ENCODE measurements at places on chromosomes 12 and 14.

GRCh38 chr14:86652526-86652925 lies 1122.6 kb downstream of the FLRT2 start:
- no peak for DNase-seq

- DNase-seq = no peak
Observed at GRCh38 chr14:61184112-61184511, 97.0 kb downstream of the TMEM30B start.

- no peak for DNase-seq
Observed at GRCh38 chr12:43806737-43807072, 588 bp upstream of the TWF1 start.

DNA sequence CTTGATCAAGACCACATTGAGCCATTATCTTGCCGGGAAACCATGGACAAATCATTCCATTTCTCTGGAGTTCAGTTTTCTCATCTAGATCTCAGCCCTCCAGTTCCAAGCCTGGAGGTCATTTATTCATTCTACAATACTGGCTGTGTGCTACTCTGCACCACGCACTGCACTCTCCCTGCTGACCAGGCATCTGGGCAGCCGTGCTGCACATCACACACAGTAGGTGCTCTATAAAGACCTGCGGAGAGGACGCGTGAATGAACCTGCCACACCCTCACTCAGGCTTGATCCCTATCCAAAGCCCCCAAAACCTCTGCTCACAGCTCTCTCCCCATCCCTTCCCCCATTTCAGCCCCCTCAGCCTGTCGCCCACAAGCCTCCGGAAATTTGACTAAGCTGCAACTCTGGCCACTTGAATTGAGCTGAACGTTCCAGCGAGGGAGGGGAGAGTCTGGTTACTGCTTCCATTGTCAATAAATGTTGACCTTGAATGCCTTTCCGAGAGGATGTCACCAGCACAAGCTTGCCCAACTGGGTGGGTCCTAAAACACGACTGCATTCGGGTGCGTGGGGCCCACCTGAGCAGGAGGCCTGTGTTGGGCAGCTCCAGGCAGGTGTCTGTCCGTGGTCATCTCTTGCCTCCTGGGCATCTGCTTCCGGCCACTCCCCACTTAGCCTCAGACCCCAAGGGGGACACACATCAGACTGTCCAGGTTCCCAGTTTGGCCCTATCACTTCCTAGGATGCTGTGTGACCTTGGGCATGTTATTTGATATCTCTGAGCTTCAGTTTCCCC lies 17.8 kb downstream of the FAIM2 start:
- no peak for DNase-seq

GRCh38 chr12:129854591-129854990 lies 49.2 kb downstream of the TMEM132D start:
- no peak for DNase-seq

DNA sequence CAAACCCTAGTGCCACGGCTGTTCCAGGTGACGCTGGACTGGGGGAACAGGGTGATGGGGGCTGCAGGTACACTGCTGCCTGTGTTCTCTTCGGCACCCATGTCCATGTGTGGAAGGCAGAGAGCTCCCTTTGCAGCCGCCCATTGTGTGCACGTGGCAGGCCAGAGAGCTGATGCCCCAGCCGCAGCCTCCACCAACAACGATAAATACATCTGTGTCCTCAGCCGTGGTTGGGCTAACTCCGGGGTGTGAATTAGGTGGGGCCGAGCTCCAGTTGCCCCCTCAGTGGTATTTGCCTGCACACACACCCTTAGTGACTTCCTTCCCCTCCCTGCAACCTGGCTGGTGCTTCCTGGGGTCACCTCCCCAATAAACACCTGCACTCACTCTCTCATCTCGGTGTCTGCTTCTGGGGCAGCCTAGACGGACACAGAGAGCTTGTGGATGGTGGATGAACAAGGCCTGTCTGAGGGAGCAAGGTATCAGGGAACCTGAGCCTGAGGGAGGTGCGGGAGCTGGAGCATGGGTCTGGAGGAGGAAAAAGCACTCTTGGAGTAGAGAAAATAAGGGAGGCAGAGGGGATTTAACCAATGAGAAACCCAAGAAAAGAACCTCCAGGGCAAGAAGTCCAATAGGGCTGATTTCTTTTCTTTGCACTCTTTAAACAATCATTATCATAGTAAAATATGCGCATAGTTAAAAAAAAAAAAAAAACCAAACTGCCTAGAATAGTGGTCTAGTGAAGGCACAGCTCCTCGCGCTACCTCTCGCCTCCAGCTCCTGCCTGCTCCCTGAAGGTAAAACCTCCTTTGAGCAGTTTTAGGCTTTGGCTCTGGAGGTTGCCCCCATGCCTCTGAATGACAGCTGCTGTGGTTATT lies 112.6 kb downstream of the ZNF664 start:
- DNase-seq = no peak

GRCh38 chr14:32762886-32763285 lies 175.8 kb upstream of the NPAS3 start:
- DNase-seq = no peak

GRCh38 chr14:103871596-103872480 lies 24.5 kb upstream of the PPP1R13B start:
- peak; percentile 65 for DNase-seq

- no peak for DNase-seq
Observed at GRCh38 chr12:22287776-22288621, 46.5 kb downstream of the ST8SIA1 start.

DNA sequence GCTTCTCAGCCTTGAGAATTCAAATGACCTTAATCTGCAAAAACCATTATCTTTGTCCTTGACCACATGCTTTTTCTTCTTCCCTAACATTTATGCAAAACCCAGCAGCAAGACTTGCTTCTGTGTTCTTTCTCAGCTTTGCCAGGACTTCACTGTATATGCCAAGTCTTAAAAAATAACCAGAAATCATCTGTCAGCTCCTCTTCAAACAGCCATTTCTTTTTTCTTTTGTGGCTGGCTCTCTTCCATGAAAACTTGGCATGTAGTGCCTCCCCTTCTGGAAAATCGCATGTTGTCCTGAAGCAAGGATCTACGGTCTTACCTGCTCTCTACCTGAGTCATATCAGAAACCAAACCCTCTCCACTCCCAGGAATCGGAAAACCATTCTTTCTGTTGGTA lies 364.9 kb downstream of the RPS29 start:
- no peak for DNase-seq

DNA sequence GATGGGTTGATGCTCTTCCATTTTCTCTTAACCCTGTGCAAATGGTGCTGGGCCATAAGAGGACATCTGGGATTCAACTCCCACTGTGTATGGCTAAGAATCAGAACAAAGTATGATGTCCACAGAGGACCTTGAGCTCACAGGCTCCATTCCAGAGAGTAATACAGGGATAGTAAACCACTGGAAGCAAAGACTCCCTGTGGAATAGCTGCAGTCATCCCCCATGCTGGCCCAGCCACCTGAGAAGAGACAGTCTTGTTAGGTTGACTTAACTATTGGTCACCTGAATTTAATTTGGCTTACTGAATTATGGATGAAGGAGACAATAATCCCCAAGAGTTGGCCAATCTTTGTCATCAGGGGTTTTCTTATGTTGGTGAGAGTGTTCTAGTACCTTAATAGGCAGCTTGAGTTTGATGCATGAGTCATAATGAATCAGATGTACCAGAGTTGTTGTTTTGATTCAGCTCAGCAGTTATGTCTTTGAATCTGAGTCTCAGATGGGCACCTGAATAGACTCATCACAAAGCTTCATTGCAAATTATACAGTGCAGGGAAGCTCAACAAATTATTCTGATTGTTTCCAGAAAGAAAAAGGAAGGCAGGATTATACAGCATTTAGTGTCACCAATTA lies 122.7 kb downstream of the SSPN start:
- no peak for DNase-seq

DNA sequence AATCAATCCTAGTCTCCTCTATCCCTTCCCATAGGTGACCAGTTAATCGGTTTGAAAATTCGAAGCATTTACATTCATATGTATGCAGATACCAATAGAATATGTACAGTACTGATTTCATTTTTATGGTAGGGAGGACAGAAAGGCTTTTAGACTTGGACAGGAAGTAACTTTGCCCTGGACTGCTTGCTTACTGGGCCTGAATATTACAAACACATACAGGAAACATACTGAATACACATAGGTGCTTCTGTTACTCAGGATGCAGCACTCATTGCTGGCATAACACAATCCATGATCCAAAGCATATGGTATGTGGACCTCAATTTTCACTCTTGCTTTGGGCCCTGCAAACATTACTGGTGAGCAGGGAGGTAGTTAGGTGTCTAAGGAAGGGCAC lies 71.1 kb downstream of the CATSPERB start:
- no peak for DNase-seq

DNA sequence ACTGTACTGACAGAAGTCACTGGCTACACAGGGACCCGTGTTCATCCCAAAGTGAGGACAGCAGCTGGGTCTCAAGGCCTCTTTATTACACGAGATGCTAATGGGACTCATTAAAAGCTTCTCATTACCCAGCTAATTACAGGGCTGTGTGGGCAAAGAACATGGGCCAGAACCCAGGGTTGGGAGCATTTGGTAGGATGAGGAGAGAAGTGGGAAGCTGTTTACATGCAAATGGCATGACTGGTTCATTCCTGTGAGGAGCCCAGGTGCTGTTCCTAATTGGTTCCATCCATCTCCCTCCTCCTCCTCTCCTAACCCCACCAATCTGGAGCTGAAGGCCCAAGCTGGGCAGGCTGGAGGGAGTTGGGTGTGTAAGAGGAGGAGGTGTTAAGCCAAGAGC lies 8.9 kb upstream of the TAC3 start:
- no peak for DNase-seq

DNA sequence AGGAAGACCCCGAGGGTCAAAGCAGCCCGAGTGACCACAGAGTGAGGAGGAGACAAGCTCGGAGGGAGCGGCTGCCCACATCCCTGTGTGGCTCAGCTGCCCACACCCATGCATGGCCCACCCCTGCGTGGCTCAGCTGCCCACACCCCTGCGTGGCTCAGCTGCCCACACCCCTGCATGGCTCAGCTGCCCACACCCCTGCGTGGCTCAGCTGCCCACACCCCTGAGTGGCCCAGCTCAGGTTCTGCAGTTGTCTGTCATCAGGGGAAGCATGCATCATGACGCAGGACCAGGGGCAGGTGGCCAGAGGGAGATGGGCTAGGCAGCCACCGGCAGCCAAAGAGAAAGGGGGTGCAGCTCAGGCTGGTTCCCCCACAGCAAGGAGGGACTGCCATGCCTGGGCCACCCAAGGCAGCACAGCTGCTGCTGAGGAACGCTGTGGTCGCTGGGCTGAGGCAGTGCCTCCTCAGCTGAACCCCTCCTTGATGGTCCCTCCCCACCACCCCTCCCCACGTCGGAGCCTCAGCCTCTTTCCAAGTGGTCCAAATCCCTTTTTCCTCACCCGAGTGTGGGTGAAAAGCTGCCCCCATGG lies 33.3 kb upstream of the NUDT14 start:
- DNase-seq = no peak

DNA sequence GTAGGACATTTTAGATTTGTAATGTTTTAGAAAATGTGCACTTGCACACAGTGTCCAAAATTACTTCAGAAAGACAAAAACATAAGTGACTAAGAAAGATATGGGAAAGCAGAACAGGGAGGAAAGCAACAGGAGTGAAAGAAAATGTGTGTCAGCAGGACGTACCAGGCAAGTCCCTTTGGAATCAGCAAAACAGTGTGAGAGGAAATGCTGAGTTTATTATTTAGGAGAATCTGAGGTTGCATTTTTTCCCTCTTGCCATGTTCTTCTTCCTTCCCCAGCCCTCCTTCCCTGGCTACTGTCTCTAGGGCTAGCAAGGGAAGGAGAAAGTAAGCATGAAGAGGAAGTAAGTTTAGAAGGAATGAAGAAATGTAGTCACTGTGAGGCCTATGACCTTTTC lies 67.7 kb upstream of the CD163 start:
- DNase-seq = no peak

DNA sequence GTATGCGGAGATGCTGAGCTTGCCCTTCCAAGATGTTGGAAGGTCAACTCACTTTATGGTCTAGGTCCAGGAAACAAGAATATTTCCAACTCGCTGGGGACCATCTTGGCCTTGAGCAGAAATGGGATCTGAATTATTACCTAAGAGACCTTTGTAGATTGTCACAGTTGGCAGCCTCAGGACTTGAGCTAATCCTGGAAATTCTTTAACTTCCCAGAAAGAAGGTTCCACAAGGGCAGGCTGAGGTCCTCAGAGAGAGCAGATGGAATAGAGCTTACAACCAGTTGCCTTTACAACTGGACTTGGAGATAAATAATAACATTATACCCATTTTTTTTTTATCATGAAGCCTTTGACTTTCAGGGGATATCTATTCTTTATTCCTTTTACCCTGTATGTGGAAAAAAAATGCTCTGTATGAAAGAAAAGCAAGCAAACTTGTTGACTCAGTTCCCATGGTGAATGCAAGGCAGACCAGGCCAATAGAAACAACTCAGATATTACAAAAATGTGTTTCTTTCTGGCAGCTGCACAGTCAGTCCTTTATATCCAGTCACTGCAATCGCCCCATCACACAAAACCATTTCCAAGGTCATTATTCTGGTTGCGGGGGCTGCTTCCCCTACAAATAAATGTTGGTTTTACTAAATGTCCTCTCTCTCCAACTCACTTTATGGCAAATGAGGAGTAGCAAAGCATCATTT lies 401.4 kb downstream of the ZFP36L1 start:
- no peak for DNase-seq

DNA sequence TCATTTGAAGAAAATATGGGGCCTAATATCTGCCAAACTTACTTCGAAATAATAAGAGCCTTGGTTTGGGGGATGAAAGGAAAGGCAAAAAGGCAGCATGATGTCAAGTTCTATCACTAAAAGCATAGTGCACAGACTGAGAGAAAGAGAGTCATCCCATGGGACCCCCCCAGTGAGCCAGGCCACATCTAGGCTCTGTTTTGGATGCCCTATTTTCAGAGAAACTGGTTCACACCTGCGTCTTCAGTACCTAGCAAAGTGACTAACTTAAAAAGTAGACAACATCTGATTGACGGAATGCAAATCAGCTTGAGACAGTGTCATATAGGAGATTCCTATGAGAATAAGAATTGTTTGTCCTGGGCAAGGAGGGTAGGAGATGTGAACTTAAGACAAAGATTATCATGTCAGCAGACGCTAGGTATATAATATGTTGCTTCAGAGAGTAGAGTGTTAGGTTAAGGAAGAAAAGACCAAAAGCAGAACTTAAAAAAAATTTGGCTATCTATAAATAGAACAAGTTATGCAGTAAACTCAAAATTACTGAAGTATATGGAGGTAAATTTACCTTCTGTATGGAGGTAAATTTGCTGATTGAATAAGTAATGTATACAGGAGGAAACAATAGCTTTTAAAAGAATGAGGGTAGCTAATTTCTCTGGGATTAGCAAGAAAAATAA lies 148.2 kb downstream of the SLC41A2 start:
- DNase-seq = no peak

- DNase-seq = no peak
Observed at GRCh38 chr14:49853158-49853477, 530 bp upstream of the NEMF start.
